ENCODE measurements at places on chromosomes 12 and 14.
A peak's percentile ranks its signal among the peaks of the same experiment; 100 is the strongest.

- no peak for DNase-seq
Measured at GRCh38 chr12:108312693-108313189, 26.4 kb downstream of the CMKLR1 start.

DNA sequence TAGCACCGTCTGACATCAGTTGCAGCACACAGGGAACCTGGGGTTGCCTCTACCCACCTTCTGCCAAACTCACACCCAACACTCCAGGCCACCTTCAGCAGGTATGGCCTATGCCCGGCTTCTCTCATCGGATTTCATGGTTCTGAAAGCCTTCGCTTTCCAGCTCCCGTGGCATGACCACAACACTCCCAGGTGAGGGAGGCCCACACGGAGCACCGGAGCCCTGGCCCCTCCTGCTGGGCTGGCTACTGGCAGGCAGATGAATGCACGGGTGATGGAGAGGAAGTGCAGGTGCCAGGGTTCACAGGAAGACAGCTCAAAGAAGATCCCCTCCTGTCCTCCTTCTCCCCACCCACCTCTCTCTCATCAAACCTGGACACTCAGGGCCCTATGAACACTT lies 37.2 kb downstream of the CACNA2D4 start:
- no peak for DNase-seq

- DNase-seq: no peak
Measured at GRCh38 chr14:34715127-34715863, 902 bp upstream of the CFL2 start.

DNA sequence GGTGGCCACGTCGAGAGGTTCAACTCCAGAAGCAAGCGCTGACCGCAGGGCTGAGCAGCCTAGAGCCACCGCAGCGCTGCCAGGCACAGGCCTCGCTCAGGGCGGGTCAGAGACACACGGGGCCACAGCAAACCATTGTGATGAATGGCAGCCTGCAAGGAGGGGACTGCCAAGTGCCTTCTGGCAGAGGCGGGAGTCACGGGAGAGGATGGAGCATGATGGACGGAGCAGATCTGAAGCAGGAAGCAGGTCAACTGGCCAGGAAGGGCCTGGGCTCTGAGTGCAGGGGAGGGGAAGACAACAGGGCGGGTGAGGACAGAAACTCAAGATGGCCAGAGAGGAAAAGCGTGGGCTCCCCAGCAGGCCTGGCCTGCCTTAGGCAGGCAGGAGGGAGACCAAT lies 49.8 kb downstream of the CDC42BPB start:
- no peak for DNase-seq

- DNase-seq: no peak
Measured at GRCh38 chr12:58386136-58386535, 444.8 kb downstream of the ATP23 start.

DNA sequence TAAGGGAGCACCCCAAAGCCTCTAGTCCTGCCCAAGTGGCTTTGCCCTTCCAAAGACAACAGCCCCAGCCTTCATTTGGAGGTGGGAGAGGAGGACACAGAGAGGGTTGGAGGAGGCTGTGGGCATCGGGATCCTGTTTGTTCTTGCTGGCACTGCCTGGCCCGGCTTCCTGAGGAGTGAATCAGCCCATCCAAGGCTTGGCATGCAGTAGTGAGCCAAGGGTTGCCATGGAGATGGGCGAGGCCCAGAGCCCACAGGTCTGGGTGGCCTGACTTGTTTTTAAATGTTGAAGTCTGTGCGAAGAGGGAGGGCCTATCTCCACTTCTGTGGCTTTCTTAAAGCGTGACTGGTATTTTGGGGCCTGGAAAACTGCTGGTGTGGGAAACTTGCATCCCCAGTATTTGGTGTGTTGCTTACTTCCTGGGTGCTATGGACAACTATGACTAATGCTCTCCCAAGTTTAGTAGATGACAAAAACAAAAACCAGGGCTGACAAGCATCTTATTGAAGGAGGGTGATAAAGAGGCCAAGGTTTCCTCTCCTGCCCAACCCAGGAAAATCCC lies 15.8 kb downstream of the CD9 start:
- DNase-seq: no peak

- DNase-seq: no peak
Measured at GRCh38 chr12:111556676-111557075, 42.4 kb downstream of the ATXN2 start.

DNA sequence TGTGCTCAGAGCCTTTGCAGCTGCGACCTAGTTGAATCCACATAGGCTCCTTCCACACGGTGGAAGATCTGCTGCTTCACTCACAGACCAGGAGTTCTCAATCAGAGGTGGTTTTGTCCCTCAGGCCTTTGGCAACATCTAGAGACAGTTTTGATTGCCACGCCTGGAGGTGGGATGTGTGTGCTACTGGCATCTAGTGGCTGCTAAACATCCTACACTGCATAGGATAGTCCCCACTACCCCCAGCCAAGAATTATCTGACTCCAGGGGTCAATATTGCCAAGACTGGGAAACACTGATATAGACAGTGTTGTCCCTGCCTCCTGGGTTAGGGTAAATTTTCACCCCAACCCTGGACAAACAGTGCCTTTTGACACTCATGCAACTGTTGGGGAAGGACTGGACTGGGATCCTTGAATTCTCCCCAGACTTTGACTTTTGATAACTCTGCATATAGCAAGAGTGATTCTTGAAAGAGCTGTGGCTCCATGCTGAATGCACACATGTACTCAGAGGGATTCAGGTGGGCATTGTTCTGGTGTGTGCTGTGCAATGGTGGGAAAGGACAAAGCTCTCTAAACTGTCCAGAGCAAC lies 39.8 kb downstream of the BAZ2A start:
- DNase-seq: no peak

GRCh38 chr12:26273811-26274210 lies 78.4 kb downstream of the SSPN start:
- DNase-seq: no peak

DNA sequence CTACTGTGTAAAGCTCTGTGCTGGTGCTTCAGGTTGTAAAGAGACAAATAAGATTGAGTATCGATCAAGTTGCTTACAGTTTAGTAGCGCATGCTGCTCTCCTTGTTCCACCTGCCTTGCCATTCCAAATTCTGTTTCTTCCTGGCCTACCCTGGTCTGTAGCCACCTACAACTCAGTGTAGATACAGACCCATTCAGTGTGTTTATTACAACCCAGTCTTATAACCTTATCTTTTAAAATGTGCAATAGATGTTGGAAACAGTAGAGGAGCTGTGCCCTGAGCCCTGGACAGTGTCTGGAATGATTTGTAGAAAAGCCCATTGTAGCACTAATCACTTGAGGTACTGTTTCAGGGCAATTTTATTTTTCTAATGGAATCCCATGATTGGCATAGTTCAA lies 68.5 kb downstream of the DIP2B start:
- no peak for DNase-seq

DNA sequence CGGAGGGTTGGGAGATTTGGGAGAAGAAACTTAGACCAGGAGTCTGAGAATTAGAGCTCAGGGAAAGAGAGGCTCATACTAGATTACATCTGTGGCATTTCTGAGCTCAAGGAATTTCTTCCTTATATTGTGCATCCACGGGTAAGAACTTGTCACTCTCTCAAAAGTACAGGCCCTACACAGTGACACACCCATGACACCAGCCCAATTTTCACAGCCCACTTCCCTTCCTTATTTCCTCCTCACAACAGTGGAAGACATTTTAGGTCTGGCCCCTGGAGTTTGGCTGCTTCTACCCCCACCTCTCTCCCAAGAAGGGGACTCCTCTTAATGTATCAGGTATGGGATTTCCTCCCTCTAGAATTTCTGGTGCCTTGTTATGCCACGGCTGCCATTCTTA lies 9.2 kb upstream of the ZNF385A start:
- DNase-seq: no peak

GRCh38 chr12:57576613-57577160 lies 14.3 kb upstream of the PIP4K2C start:
- no peak for DNase-seq

DNA sequence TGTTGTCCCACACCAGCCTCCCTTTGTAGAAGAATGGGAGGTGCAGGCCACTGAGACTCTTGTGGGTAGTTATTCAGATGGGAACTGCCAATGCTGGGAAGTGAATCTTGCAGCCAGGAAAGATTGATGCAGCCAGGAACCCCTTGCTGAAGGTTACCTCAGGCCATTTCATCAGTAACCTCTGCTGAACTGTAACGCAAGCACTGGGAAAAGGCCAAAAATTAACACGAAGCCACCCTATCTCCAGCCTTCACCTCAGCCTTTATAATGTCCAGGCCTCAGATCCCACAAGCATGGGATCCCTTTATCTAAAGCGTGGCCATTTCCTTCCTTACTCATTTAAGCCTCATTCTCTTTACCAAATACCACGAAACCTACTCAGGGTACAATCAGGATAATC lies 211.1 kb downstream of the SPTSSA start:
- DNase-seq: no peak

GRCh38 chr14:60161196-60162107 lies 3.7 kb downstream of the DHRS7 start:
- DNase-seq: peak; percentile 17
